Activated T-cell treated with anti-CD3 and anti-CD28 coated beads, Interleukin-2, amount 50 U/mL, for 48 hours (primary cell): ENCODE measurements at places on chromosomes 11 and 22.

- no peak for DNase-seq
Measured at GRCh38 chr22:28560046-28560742, 119.4 kb downstream of the TTC28 start.

- no peak for DNase-seq
Measured at GRCh38 chr11:112655371-112655770, 305.8 kb upstream of the NCAM1 start.

GRCh38 chr22:48551061-48551460 lies 1276.6 kb downstream of the BRD1 start:
- no peak for DNase-seq

- DNase-seq: no peak
Measured at GRCh38 chr11:34616086-34616485, 4.8 kb upstream of the EHF start.

DNA sequence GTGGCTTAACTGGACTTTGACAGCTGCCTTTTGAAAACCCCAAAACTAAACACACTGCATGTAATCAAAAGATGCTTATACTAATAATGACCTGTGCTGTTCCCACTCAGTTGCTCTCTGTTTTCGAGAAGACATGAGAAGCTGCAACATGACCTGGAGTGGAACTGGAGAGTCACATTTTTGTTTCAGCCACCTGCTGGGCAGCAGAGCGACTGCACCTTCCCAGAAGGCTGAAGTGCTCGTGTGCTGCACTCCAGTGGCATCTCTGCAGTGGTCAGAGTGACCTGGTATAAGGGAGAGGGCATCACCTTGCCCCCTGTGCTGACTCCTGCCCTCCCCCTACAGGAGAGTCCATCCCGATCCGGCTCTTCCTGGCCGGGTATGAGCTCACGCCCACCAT lies 8.6 kb downstream of the THYN1 start:
- no peak for DNase-seq

GRCh38 chr11:118497831-118498230 lies 29.4 kb upstream of the TTC36 start:
- DNase-seq: no peak

DNA sequence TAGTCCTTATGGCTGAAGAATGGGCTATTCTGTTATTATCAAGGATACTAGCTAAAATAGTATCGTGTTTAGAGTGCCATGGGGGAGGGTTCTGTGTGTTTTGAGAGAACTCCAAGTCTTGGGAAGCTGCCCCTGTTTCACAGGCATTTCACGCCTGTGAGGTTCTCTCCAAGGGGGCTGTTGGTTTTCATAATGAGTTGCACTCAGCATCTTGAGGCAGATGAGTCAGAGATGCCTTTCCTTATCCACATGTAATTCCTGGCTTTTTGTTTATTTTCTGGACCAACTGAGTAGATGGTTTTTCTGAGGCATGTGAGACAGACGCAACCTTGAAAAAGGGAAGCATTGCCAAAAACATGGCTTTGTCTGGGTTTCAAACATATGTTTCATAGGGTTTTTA lies 203.7 kb downstream of the ARHGAP42 start:
- DNase-seq: no peak

DNA sequence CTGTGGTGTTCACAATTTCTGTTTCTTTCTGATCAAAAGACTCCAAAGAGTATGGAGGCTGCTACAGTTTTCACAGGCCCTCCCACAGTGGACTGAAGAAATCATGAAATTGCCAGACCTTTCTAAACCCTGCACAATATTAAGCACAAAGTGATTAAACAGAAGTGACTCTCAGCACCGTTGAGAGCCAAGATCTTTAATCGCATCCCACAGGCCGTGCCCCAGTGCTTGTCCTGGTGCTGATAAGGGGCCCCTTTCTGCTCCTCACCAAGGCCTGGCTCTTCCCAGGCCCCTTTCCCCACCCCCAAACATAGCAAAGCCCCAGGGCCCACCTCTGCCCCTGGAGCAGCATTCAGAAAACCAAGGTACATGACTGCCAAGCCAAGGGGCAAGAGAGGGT lies 57.4 kb upstream of the BMAL1 start:
- no peak for DNase-seq

DNA sequence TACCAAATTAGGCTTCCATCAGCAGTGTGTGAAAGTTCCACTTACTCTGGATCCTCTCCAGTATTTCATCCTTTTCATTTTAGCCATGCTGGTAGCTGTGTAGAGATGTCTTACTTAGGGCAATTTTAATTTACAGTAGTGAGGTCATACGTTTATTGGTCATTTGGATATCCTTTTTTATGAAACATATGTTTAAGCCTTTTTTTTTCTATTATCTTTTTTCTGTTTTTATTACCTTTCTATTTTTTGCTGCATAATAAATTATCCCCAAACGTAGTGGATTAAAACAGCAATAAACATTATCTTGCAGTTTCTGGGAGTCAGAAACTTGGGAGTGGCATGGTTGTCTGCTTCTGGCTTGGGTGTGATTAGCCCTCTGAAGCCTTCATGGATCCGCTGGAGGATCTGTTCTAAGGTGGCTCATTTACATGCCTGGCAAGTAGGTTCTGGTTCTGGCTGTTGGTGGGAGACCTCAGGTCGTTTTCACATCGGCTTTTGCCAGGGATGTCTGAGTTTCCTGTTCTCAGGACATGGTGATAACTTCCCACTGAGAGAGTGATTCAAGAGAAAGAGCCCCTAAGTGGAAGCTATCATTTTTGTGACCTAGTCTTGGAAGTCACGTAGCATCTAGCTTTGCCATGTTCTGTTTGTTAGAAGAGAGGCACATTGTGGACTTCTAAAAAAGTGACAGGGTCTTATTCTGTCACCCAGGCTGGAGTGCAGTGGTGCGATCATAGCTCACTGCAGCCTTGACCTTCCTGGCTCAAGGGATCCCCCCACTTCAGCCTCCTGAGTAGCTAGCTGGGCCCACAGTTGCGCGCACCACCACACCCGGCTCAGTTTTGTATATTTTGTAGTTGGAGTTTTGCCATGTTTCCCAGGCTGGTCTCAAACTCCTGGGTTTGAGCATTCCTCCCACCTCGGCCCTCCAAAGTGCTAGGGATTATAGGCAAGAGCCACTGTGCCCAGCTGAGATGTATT lies 38.6 kb downstream of the PPP6R3 start:
- DNase-seq: no peak
